ENCODE measurements at places on chromosomes 4 and X. TPM values are rescaled to one million over a fixed set of nuclear protein-coding genes. Genes with fewer than 3 reads are reported as not detected.

The PLAC1 gene
- not detected for total RNA-seq

DNA sequence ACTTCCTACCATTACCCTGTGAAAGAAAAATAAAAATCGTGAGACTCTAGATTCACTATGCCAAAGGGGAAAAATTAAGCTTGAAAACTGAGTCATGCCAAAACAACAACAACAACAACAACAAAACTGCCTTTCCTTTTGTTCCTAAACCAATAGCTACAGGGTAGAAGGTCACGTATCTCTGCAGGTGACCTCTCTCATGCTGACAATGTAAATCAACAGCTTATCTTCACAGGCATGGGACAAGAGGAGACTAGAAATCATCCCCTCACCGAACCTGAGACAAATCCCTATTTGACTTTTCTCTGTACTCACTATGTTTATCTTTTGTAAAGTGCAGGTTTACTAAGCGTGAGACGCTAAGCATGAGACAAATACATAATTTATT, 20.5 kb upstream of the AADAT start:
- H3K36me3 ChIP-seq, result no peaks in the 10 kb centered on the region
- no peak overlapping the region for H3K27ac ChIP-seq
- H3K4me1 ChIP-seq, result no peaks in the 10 kb centered on the region
- H3K27me3 ChIP-seq, result peaks cover 9% of the 10 kb centered on the region
- H3K4me3 ChIP-seq, result no peak overlapping the region

- H3K4me1 ChIP-seq, result no peaks in the 10 kb centered on the region
- DNase-seq, result no peak
- H3K27me3 ChIP-seq, result peaks cover 8% of the 10 kb centered on the region
- no peak overlapping the region for H3K4me3 ChIP-seq
- no peak overlapping the region for H3K27ac ChIP-seq
Measured at GRCh38 chr4:5964030-5964429, 54.2 kb downstream of the C4orf50 start.

DNA sequence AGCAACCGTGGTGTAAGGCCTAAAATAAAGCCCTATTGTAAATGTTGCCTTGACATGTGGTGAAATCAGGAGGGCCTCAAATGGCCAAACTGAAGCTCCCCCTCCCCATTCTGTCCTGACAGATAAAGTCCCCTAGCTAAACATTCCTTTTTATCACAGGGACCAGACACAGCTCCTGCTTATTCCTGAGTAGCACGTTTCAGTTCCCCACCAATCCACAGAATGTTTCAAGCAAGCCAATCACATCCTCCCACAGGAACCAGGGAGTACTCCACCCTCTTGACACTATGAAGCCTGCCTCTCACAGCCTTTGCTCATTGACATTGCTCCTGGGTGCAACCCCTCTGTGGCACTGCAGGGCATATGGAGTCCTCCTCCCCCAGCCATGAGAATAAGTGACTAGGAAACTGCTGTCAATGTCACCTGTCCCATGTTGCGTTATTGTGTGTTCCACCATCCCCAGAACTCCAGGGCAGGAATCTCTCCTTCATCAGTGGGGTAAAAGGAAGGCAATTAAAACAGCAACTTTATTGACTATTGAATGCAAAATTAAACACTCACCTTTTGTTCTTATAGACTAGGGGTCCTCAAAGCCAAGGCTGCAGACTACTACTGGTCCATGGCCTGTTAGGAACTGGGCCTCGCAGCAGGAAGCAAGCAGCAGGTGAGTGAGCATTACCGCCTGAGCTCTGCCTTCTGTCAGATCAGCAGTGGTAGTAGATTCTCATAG, 128.1 kb downstream of the COL25A1 start:
- no peaks in the 10 kb centered on the region for H3K36me3 ChIP-seq
- H3K4me1 ChIP-seq, result no peaks in the 10 kb centered on the region
- DNase-seq, result no peak
- no peak overlapping the region for H3K27ac ChIP-seq

- H3K4me3 ChIP-seq, result peak overlapping the region; percentile 96
- peak overlapping the region; percentile 96 for H3K27ac ChIP-seq
- H3K4me1 ChIP-seq, result peaks cover 36% of the 10 kb centered on the region
Measured at GRCh38 chr4:102503301-102503746, 2.2 kb downstream of the NFKB1 start.

DNA sequence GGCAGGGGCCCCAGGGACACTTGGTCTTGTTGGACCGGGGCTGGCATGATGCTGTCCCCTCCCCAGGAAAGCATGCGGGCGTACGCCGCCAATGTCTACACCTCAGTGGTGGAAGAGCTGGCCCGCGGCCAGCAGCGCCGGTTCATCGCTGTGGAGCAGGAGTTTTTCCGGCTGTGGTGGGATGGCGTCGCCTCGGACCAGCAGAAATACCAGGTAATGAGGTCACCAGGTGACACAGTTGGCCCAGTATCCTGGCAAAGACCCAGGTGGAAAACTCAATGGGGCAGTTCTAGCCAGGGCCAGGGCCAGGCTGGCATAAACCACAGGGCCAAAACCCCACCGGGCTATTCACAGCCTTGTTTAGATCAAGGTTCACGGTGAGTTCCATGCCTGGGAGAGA, 1.5 kb downstream of the MAN2B2 start:
- H3K27me3 ChIP-seq, result no peaks in the 10 kb centered on the region
- H3K4me1 ChIP-seq, result peaks cover 20% of the 10 kb centered on the region
- H3K27ac ChIP-seq, result no peak overlapping the region
- peaks cover 9% of the 10 kb centered on the region for H3K36me3 ChIP-seq

GRCh38 chrX:71541210-71542022, 8.5 kb downstream of the OGT start:
- DNase-seq, result no peak
- peak overlapping the region; percentile 14 for H3K27ac ChIP-seq
- H3K4me3 ChIP-seq, result peak overlapping the region; percentile 99
- H3K27me3 ChIP-seq, result no peaks in the 10 kb centered on the region
- peaks cover 13% of the 10 kb centered on the region for H3K36me3 ChIP-seq

DNA sequence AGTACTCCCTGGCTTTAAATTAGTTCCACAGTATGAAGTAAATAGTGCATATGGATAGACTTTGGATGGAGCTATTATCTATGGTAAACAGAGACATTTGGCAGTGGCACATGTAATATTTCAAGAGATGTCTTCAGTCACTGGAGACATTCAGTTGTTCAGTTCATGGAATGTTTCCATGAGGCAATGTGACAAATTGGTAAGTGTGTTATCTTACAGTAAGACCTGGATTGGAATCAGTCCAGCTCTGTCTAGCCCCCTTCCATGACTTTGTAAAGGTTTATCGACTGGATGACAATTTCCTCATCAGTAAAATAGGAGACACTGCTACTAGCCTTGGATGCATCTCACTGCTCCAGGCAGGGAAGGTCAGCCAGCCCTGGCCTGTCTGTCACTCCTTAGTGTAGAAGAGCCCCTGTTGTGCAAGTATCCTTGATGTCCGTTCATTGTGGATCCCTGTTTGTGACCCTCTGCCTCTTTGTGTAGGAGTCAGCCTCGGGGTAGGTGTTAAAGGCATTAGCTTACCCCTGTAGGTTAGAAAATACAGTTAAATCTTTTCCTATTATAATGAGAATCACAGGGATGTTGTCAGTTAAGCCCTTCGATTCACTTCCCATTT, 335.9 kb downstream of the ANK2 start:
- no peaks in the 10 kb centered on the region for H3K4me1 ChIP-seq
- H3K36me3 ChIP-seq, result no peaks in the 10 kb centered on the region
- H3K27ac ChIP-seq, result no peak overlapping the region
- H3K4me3 ChIP-seq, result no peak overlapping the region
- no peaks in the 10 kb centered on the region for H3K27me3 ChIP-seq

The ADH7 gene
- total RNA-seq, result not detected
